Stimulated activated CD8-positive, alpha-beta memory T cell treated with anti-CD3 and anti-CD28 coated beads, Interleukin-4, amount 100 ng/mL, for 1 hour (primary cell): ENCODE measurements at places on chromosomes 4 and X.

DNA sequence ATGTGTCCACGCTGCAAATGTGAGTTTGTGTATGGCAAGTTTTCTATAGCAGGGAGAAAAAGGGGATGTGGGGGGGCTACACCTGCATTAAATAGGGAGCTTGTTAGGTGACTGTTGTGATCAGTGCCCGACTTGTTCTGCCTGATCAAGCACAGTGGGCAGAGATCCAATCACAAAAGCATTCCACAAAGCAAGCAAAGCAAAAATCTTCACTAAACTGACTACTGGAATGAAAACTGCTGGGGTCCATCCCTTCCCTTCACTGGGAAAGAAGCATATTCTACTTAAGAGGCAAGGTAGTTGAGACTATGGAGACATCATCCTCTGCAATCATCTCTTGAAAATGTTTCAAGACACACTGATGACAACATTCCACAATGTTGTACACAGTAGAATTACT is 5.2 kb downstream of the IRS4 start:
- no peak for DNase-seq

GRCh38 chr4:108619372-108620100 is 840 bp upstream of the RPL34 start:
- DNase-seq: no peak

DNA sequence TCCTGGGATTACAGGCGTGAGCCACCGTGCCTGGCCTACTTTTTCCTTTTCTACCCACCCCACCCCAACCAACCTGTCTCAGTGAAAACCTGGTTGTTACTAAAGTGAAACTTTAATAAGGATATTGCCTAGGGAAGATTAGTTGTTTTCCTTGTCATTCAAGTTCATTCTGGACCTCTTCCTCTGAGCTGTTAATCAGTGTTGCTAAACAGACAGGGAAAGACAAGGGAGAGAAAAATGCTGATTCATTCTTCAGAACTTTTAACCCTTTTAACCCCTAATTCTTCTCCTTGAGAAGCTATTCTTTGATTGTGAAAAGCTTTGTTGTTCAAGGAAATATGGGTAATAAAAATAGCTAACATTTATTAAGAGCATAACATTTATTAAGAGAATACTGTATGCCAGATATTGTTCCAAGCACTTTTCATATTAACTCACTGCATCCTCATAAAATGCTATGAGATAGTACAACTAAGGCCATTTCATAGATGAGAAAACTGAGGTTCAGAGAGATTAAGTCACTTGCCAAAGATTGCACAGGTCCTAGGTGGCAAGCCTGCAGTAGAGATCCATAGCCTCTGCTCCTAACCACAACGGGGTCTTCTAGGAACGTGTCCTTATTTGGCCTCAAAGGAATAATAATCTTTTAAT is 34.8 kb downstream of the OSTC start:
- DNase-seq: no peak

DNA sequence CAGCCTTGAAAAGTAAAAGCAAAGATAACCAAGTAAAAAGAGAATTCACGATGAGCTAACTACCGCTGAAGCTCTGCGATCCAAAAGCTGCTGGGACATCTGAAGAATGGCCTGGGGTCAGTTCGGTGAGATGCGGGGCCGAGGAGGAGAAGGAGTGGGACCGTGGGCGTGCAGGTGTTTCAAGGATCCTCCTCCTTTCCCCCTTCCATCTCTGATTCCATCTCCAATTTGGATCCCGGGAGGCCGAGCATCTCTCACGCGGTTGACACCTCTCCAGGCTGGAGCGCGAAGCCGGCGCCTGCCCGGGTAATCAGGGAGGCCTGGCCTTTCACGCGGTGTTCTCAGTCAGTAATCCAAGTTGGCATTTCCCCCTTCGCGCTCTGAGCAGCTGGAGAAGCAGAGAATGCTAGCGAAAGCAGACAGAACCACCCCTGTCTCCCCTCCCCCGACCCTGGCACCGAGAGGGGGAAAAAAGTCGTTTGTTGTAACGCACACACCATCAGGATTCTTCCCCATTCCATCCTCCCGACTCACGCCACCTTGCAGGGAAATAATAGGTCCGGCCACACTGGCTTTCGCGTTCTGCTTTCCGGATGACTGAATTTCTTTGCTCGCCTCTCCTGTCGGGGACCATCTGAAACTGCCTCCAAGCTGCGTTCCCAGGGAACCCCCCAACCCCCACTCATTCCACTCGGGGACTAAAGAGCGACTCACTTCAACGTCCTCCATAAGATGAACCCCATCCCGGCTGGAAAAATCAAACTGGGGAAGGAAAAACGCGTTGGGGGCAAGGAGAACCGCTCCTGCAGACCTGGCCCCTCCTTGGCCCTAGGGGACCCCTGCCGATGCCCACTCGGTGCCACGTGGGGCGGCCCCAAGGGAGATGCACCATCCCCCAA is 6.5 kb downstream of the NEUROG2 start:
- DNase-seq: no peak

GRCh38 chrX:49712577-49712976 is 16.8 kb upstream of the PAGE1 start:
- DNase-seq: no peak

DNA sequence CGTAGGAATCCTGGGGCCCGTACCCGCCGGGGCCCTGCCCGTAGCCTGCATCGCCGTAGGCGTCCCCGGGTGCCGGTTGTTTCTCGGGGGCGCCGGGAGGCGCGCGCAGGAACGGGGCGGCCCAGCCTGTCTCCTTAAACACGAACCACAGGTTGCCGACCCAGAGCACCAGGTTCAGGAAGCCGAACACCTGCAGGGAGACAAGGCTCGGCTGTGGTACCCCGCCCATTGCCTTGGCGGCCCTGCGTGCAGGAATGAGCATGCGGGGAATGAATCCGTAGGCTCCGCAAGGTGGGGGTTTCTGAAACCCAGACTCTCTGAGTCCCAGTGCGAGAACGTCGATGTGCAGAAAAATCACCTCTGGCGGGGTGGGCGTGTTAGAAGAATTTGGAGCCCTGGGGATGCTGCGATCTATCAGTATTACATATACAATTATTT is 5.4 kb upstream of the PRICKLE3 start:
- DNase-seq: no peak

- no peak for DNase-seq
Measured at GRCh38 chrX:29477878-29478277, 737.5 kb upstream of the MAGEB2 start.

DNA sequence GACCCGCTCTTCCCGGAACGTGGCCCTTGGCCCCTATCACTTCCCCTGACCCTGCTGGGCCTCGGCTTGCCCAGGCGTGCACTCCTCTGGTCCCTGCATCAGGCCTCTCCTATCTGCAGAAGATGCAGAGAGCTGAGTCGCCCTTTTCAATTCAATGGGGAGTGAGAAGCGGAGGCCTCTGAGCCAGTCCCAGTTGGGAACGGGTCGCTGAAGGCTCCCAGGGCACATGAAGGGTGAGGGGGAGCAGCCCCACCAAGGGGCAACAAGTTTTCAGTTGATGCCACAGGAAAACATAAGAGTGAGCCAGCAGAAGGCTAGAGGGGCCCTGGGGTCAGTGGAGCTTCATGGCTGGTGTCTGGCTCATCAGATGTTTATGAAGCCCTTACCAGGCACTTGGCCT is 17.1 kb downstream of the PSAPL1 start:
- no peak for DNase-seq

DNA sequence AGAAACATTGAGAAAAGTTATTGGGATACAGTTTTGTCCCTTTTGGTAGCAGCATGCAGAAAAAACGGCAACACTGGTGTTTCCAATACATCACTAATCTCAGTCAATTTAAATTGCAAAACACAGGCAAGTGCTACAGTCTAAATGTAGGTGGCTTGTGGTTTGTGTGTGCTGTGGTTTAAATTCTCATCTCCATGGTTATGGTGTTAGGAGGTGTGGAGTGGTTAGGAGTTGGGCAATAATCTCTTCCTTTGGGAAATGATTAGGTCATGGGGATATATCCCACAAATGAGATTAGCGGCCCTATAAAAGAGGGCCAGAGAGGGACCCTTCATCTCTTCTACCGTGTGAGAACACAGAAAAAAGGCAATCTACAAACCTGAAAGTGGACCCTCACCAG is 1344.3 kb downstream of the ADGRL3 start:
- no peak for DNase-seq

DNA sequence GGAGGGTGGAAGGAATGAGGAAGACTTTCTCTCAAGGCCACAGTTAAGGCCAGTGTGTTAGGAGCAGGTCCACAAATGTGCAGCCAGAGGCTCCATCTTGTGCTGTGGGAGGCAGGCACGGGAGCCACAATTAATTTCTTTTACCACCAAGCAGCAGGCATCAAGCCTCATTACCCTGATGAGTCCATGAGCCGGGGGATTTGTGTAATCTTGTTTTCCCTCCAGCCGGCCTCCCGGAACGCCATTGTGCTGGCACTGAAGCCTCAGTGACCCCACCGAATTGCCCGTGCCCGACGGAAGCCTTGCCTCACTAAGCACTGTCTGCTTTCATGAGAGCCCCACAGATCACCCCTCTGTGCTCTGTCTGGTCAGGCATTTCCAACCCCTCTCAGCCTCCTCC is 154.7 kb upstream of the STX18 start:
- DNase-seq: no peak

DNA sequence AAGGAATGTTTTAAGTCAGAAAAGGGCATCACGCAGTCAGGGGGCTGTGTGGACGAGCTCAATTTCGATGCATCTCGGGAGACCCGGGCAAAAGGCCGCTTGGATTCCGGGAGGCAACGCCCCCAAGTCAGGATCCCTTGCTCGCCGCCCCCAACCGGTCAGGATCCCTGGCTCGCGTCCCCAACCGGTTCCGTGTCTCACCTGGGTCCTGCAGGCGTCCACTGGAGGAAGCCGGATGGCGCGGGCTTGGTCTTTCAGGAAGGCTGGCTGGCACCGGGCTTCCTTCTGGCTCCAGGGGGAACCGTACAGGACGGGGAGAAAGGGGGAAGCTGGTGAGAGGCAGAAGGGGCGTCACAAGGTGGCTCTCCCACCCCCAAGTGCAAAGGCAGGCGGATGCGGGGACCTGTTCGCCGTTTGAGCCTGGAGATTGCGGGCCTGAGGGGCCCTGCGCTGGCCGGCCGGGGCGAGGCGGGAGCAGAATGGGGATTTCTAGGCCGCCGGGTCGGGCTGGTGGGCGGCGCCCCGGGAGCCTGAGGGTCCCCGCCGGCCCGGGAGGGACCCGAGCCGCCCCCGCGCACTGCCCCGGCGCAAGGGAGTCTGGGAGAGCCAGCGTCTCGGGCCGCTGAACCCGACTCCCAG is 84.7 kb downstream of the HPRT1 start:
- no peak for DNase-seq

GRCh38 chr4:16294455-16294854 is 68.2 kb upstream of the TAPT1 start:
- no peak for DNase-seq
